ENCODE measurements at places on chromosomes 12 and 14. TPM values are rescaled to one million over a fixed set of nuclear protein-coding genes. Genes with fewer than 3 reads are reported as not detected.

- H3K27me3 ChIP-seq, result peaks cover 43% of the 10 kb centered on the region
- no peak for DNase-seq
- no peak overlapping the region for H3K4me3 ChIP-seq
- H3K4me1 ChIP-seq, result peaks cover 3% of the 10 kb centered on the region
These were observed 4.3 kb upstream of the HOXC12 start for GRCh38 chr12:53950437-53950773.

DNA sequence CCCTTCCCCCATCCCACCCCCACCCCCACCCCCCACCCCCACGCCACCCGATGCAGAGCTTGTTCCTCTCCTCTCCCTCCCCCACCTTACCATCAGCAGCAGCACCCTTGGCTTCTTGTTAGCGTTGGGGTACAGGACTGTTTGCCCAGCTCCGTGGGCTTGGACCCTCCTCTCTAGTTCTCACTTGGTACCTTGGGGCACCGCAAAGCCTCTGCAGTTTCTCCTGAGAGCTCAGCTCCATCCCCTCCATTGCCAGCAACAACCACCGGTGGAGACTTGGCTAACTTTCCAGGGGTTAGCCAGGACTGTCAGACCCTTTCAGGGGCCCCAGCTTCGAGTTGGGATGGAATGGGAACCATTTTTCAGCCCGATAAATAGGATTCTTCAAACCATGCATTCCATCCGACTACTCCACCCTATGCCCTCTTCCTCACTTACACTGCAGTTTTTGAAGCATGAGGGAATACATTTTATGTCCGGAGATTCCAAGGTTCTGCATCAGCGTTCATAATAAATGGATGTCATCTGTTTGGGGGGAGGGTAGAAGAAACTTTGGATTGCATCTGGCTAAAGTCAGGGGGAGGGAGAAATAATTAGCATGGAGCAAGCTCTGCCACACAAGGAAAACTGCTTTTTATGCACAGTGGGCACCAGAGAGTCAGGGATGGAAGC is 1.1 kb downstream of the SCN8A start:
- DNase-seq, result no peak
- no peak overlapping the region for H3K27ac ChIP-seq
- H3K27me3 ChIP-seq, result peaks cover 13% of the 10 kb centered on the region
- H3K4me3 ChIP-seq, result peak overlapping the region; percentile 93

DNA sequence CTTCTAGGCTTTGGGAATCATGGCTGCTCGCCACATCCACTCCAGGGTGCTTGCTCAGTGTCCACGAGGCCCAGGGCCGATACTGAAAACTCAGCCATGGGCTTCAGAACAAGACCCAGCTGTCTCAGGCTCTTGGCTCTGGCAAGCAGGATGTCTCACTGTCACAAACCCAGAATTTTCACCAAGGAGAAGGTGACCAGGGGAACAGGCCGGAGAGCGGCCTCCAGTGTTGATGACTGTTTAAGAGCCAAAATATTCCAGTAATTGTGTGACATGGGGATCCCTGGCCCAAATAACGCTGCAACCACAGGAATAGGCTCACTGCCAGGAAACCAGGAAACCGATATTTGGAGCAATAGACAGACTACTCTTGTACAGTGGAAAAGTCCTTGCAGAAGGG is 9.8 kb upstream of the SERPINA5 start:
- H3K27ac ChIP-seq, result no peak overlapping the region
- no peaks in the 10 kb centered on the region for H3K36me3 ChIP-seq
- DNase-seq, result no peak
- H3K27me3 ChIP-seq, result peaks cover 2% of the 10 kb centered on the region
- H3K4me3 ChIP-seq, result no peak overlapping the region

GRCh38 chr12:59372956-59373355 is 222.9 kb upstream of the SLC16A7 start:
- peak; percentile 30 for DNase-seq
- H3K27ac ChIP-seq, result no peak overlapping the region
- no peaks in the 10 kb centered on the region for H3K27me3 ChIP-seq
- H3K36me3 ChIP-seq, result no peaks in the 10 kb centered on the region
- H3K4me3 ChIP-seq, result no peak overlapping the region

GRCh38 chr12:112848972-112849371 is 57.4 kb downstream of the RPH3A start:
- H3K4me1 ChIP-seq, result peaks cover 35% of the 10 kb centered on the region
- H3K36me3 ChIP-seq, result peaks cover 2% of the 10 kb centered on the region
- peaks cover 6% of the 10 kb centered on the region for H3K27me3 ChIP-seq

DNA sequence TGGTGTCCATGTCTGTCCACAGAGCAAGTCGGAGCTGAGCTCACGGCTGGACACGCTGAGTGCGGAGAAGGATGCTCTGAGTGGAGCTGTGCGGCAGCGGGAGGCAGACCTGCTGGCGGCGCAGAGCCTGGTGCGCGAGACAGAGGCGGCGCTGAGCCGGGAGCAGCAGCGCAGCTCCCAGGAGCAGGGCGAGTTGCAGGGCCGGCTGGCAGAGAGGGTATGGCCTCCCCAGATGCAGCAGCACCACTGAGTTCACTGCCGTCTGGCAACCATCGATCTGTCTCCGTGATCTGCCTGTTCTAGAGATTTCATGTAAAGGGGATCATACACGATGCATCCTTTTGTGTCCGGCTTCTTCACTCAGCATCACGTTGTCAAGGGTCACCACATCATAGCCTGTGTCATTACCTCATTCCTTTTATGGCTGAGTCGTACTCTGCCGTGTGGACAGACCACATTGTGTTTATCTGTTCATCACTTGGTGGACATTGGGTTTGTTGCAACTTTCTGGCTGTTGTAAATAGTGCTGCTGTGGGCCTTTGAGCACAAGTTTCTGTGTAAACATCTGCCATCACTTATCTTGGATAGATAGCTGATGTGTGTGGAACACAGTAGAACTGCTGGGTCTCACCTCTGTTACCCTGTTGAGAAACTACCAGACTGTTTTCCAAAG is 21.9 kb downstream of the HIP1R start:
- H3K4me3 ChIP-seq, result peak overlapping the region; percentile 79
- peaks cover 4% of the 10 kb centered on the region for H3K4me1 ChIP-seq
- DNase-seq, result no peak
- H3K36me3 ChIP-seq, result peaks cover 17% of the 10 kb centered on the region
- H3K27me3 ChIP-seq, result peaks cover 3% of the 10 kb centered on the region

GRCh38 chr12:64056741-64057140 is 165.4 kb downstream of the KICS2 start:
- H3K36me3 ChIP-seq, result peaks cover 11% of the 10 kb centered on the region
- no peak overlapping the region for H3K27ac ChIP-seq
- peaks cover 18% of the 10 kb centered on the region for H3K4me1 ChIP-seq
- H3K27me3 ChIP-seq, result peaks cover 1% of the 10 kb centered on the region

DNA sequence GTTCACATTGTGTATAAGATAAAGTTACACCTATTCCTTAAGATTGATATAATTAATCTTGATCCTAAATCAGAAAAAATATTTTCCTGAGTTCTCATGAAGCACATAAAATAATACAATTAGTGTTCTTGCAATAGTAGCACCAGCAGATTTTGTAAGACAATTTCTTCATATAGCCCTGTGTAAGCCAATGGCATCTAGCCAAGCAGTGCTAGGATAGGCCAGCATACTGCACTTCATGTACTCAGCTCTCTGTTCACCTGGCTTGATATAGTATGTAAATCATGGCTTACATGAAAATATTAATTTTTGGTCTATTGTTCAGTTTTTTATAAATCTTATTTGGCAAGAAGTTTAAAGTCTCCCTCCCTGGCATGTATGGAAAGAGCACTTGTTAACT is 1.9 kb downstream of the KLRF2 start:
- no peak for DNase-seq
- H3K27me3 ChIP-seq, result peaks cover 3% of the 10 kb centered on the region
- H3K4me1 ChIP-seq, result no peaks in the 10 kb centered on the region
- no peak overlapping the region for H3K4me3 ChIP-seq
- no peaks in the 10 kb centered on the region for H3K36me3 ChIP-seq
- H3K27ac ChIP-seq, result no peak overlapping the region

DNA sequence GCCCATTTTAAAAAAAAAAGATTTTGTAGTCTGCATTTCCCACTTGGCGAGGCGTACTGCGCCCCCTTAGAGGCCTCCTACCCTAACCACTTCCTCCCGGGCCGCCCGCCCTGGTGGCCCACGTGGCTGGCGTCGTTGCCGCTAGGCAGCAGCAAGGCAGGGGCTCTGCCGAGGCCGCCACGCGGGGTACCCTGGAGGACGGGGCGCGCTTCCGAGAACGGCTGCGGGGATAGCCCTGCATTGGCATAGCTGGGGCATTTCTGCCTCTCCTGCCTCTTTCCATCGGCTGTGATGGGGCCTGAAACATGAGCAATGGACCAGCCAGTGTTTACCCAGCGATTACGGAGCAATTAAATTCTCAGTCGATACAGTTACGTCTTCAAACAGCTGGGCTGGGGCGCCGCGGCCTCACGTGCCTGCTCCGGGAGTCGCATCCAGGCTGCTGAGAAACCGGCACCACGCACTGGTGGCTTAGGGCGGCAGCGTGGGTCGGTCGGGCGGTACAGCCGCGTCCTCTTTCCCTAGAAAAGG is 38.0 kb downstream of the IQSEC3 start:
- H3K27ac ChIP-seq, result no peak overlapping the region
- H3K4me1 ChIP-seq, result peaks cover 27% of the 10 kb centered on the region
- H3K4me3 ChIP-seq, result no peak overlapping the region

GRCh38 chr12:64137117-64137516 is 85.0 kb downstream of the KICS2 start:
- peaks cover 3% of the 10 kb centered on the region for H3K27me3 ChIP-seq
- H3K27ac ChIP-seq, result no peak overlapping the region
- no peaks in the 10 kb centered on the region for H3K4me1 ChIP-seq
- DNase-seq, result no peak
- peaks cover 54% of the 10 kb centered on the region for H3K36me3 ChIP-seq

DNA sequence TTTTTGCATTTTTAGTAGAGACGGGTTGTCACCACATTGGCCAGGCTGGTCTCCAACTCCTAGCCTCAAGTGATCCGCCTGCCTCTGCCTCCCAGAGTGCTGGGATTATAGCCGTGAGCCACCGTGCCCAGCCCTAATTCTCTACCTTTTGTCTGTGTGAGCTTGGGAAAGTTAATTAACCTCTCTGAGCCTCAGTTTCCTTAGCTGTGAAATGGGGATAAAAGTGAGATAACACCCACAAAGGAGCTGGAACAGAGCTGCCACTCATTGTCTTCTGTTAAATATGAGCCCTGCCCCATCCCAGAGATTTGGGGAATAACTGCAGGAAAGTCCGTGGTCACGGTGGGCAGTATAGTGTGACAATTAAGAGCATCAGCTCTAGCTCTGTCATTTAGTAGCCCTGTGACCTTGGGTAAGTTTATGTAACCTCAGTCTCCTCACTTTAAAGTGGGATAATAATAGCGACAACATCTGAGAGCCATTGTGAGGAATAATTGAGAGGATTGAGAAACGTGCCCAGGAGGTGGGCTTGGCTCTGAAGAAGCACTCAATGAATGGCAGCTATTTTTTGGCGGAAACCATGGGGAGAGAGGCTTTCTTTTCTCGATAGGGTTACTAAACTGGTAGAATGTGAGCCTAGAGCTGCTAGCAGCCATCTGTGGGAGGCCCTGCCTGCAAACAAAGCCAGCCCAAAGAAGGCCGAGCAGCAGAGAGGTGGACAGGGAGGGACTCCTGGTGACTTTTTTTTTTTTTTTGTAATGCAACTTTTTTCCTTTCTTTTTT is 60.8 kb upstream of the MED13L start:
- no peak for DNase-seq
- H3K4me1 ChIP-seq, result no peaks in the 10 kb centered on the region
- H3K4me3 ChIP-seq, result no peak overlapping the region
- H3K36me3 ChIP-seq, result no peaks in the 10 kb centered on the region

GRCh38 chr12:57886542-57886941 is 40.0 kb upstream of the CTDSP2 start:
- peaks cover 15% of the 10 kb centered on the region for H3K4me1 ChIP-seq
- H3K4me3 ChIP-seq, result no peak overlapping the region
- DNase-seq, result no peak
- no peaks in the 10 kb centered on the region for H3K36me3 ChIP-seq
- H3K27me3 ChIP-seq, result peaks cover 5% of the 10 kb centered on the region

- H3K4me1 ChIP-seq, result no peaks in the 10 kb centered on the region
- no peak for DNase-seq
- H3K4me3 ChIP-seq, result no peak overlapping the region
- H3K36me3 ChIP-seq, result no peaks in the 10 kb centered on the region
These were observed 16.1 kb upstream of the AICDA start for GRCh38 chr12:8628731-8629130.

DNA sequence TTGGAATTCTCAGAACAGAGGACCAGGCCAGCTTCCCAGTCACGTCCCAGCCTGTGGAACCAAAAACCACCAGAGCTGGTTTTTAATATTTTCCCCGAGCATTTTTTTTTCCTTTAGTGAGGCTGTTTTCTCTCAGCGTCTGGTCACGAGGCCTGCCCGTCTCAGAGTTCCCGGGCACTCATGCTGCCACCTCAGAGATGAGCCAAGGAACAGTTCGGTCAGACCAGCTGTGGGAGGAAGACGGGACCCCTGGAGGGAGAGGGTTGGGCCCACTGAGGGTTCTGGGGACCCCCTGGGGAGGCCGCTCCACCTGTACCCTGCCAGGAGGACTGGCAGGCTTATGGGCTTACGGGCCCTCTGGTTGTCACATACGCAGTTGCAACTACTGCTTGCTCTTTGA is 39.9 kb downstream of the JDP2 start:
- H3K36me3 ChIP-seq, result peaks cover 5% of the 10 kb centered on the region
- H3K27ac ChIP-seq, result no peak overlapping the region
- DNase-seq, result no peak
- no peaks in the 10 kb centered on the region for H3K4me1 ChIP-seq
- H3K27me3 ChIP-seq, result no peaks in the 10 kb centered on the region
- H3K4me3 ChIP-seq, result no peak overlapping the region

DNA sequence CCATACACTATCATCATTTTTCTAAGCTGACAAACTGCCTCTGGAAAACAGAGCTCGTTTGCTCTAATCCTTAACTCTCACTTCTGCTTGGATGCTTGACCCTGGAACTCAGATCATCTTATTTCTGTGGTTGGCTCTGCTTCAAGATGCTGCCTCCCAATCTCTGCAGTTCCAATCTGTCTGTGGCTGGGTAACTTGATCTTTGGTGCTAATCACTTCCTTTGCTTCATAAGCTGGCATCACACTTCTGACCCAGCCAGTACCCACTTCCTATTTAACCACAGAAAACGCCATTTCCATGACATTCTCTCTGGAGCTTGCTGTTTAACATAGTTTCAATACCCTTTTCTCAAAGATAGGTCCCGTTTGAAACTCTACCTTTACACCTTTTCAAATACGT is 254.2 kb downstream of the ACSS3 start:
- no peak overlapping the region for H3K4me3 ChIP-seq
- no peaks in the 10 kb centered on the region for H3K36me3 ChIP-seq
- no peaks in the 10 kb centered on the region for H3K27me3 ChIP-seq
- H3K4me1 ChIP-seq, result peaks cover 3% of the 10 kb centered on the region

DNA sequence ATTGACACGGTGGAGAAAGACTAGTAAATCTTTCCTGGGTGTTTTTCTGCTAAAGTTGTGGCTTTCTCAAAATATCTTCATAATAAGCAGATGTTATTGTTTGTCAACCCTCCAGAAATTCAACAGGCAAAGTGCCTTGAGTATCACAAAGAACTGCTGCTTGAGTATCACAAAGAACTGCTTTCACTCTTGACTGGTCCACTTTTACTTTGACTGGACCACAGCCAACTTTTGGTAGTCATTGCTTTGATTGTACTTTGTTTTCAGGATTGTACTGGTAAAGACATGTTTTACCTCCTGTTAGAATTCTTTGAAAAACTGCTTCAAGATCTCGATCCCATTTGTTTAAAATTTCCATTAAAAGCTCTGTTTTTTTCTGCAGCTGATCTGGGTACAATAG is 62.6 kb downstream of the PDZRN4 start:
- DNase-seq, result no peak
- no peak overlapping the region for H3K4me3 ChIP-seq
- no peaks in the 10 kb centered on the region for H3K4me1 ChIP-seq
- H3K27me3 ChIP-seq, result no peaks in the 10 kb centered on the region
- H3K36me3 ChIP-seq, result no peaks in the 10 kb centered on the region

Gene RSRC2
- 75.2 TPM for total RNA-seq

Gene SVOP
- total RNA-seq, result 0.15 TPM

Gene ASCL1
- total RNA-seq, result not detected

Gene PZP
- total RNA-seq, result 2.2 TPM

Gene FSCB
- total RNA-seq, result not detected

Gene FAM90A1
- total RNA-seq, result not detected

Gene FOS
- 41.5 TPM for total RNA-seq
